COLO829 (cell line): ENCODE measurements at places on chromosomes 12 and 14.

GRCh38 chr12:7750350-7750749 is 3.2 kb upstream of the CLEC4C start:
- DNase-seq: no peak

- no peak for DNase-seq
Observed at GRCh38 chr12:44771485-44772021, 104.6 kb downstream of the NELL2 start.

GRCh38 chr14:54366736-54367735 is 29.8 kb upstream of the CDKN3 start:
- peak; percentile 38 for DNase-seq

DNA sequence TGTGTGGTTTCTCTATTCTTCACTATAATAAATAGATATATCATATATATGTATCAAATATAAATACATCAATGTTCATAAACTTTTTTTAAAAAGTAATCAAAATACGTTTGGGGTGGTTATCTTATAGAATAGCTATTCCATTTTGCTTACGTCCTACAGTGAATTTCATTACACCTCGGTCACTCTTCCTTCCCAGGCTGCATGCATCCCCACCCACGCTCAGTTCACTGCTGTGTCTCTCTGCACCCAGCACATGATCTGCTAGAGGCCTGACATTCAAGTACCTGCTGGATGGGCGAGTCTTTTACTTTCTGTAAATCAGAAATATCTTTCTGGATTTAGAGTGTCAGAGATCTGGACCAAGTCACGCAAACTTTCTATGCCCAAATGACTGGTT is 3.6 kb downstream of the STX2 start:
- no peak for DNase-seq

DNA sequence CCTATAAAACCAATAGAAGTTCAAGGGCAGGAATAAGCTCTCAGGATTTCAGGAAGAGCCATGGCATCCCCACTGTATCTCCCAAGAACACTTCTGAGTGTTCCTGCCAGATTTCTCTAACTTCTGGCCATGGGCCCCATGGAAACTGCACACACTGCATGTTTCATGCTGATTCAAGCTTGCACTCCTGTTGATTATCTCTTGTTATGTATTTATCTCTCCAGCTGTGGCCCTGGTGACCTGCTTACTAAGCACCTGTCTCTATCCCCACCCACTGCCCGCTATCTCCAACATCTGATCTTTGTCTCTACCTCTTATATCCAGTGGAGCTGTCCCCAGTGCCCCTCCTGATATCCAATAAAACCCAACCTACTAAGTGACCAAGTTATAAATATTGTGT is 285.3 kb downstream of the PDZRN4 start:
- no peak for DNase-seq

DNA sequence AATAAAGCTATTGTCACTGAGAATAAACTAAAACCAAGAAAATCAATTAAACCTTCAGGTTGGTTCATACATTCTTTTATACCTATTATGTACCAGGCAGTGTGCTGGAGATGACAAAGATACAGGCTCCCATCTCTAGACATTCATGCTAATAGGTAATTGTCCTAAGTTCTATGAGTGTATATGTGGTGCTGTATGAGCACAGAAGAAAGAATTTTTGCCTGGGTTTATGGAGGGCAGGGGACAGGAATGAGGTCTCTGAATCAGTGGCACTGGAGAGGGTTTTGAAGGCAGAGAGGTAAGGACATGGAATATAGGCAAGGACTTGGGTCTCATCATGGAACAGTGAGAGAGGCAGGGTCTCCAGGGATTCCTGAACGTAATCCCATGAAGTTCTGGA is 38.7 kb downstream of the MAP1LC3B2 start:
- no peak for DNase-seq

- DNase-seq: no peak
Observed at GRCh38 chr12:131830914-131831571, 2.9 kb downstream of the MMP17 start.

DNA sequence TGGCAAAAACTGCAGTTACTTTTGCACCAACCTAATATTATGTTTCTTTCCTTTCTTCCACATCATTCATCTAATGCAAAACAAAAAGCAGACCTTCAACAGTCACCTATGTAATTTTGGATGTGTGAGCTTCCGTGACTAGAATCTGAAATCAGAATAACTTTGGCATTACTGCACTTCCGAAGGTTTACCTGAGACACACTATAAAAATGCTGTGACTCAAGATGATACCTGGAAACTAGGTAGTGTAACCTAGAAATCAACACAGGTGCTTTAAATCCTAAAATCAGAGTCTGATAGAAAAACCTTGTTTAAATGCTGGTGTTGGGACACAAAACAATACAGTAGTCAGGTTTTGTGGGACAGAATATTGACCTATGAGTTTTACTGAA is 2.2 kb downstream of the BTBD7 start:
- DNase-seq: no peak

DNA sequence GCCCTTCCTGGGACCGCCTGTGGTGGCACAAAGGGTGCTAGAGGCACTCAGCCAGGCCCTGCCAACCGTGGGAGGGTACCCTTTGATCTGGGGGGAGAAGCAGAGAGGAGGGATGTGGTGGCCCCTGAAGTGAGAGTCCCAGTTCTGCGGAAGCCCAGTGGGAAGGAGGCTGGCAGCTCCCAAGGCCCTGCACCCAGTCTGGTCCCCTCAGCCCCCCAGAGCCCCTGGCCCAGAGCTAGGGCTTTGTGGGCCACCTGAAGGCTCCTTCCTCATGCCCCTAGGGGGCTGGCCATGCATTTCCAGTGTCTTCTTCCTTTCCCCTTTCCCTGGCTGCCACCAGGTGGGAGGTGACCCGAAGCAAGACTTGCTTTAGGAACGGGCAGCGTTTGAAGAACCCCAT is 44.3 kb downstream of the PLEKHG3 start:
- no peak for DNase-seq

GRCh38 chr12:9198012-9198411 is 10.2 kb downstream of the PZP start:
- no peak for DNase-seq

DNA sequence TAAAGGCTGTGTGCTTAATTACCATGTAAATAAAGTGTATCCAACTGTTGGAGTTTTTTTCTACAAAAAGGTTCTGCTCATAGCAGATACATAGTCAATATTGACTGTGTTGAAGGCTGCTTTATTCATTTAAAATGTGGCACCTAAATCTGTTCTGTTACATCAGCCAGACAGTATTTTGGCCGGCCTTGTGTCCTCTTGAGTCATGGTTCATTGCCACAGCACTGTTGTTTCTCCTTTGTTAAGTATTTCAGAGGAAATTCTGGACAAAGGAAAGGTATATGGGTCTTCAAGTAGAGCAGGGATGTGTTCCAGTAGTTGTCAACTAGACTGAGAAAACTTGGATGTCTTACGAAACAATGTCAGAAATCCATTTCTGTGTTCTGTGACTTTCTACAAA is 95.5 kb downstream of the SLC38A6 start:
- no peak for DNase-seq

- DNase-seq: no peak
Observed at GRCh38 chr14:22227084-22227483, 361.9 kb downstream of the DAD1 start.
